ENCODE measurements at places on chromosomes 1 and 21. TPM values are rescaled to one million over a fixed set of nuclear protein-coding genes. Genes with fewer than 3 reads are reported as not detected.

- DNase-seq = no peak
- H3K4me1 ChIP-seq = no peaks in the 10 kb centered on the region
- no peak overlapping the region for H3K4me3 ChIP-seq
- no peak overlapping the region for H3K27ac ChIP-seq
These were observed 13.7 kb upstream of the MPC2 start for GRCh38 chr1:167950569-167950968.

DNA sequence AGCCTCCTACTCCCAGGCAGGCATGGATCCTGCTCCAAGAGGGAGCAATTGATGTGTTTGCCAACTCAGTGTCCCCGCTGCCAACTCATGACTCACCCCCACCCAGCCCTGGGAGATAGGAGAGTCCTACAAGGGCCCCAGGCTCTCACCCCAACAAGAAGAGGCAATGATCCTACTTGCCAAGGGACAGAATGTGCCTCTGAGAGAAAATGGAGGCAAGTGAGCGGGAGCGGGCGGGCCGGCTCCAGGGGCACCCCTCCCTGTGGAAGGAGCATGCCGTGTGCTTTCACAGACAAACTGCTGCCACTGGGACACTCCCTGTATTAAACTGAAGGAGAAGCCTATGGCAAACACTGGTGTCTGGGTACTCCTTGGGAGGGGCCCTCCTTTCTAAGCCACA is 16.7 kb downstream of the PKP1 start:
- peaks cover 4% of the 10 kb centered on the region for H3K36me3 ChIP-seq
- no peak overlapping the region for H3K4me3 ChIP-seq
- peaks cover 2% of the 10 kb centered on the region for H3K27me3 ChIP-seq
- DNase-seq = no peak

DNA sequence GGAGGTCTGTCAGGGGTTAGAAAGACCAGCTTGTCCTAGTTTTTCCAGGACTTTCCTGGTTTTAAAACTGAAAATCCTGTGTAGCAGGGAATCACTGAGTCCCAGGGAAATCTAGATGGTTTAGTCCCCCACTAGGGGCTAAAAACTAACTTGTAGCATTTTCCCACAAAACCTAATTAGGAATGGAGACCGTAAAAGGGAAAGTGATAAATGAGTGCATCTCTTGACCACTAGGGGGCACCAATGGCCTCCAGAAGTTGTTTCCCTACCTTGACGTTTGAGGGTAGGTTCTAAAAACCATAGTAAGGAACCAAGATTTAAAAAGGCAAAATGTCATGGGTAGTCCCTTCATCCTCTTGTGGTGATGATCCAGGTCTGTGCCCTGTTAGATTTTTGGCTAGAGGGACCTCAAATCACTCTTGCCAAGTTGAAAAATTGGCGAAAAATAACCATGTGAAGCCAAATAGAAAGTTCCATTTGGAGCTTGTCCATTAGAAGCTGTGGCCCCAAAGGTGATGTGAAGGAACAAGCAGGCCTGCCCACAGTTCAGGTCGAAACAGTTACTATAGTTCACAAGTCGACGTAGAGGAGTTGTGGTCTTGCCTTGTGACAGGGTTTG is 24.5 kb downstream of the CLIC6 start:
- peaks cover 21% of the 10 kb centered on the region for H3K27me3 ChIP-seq
- no peaks in the 10 kb centered on the region for H3K4me1 ChIP-seq
- H3K4me3 ChIP-seq = no peak overlapping the region
- DNase-seq = peak; percentile 68
- no peak overlapping the region for H3K27ac ChIP-seq

The TNFAIP8L2 gene
- total RNA-seq = 3.0 TPM

Measured in muscle of leg (tissue), 16 donors.